ENCODE measurements at places on chromosomes 3 and 15. TPM values are rescaled to one million over a fixed set of nuclear protein-coding genes. Genes with fewer than 3 reads are reported as not detected.

CIDEC gene
- total RNA-seq: not detected

C3orf20 gene
- total RNA-seq: 0.14 TPM

SLITRK3 gene
- total RNA-seq: 0.09 TPM

OIP5 gene
- 0.55 TPM for total RNA-seq

ZCWPW2 gene
- 0.96 TPM for total RNA-seq

TMCO5A gene
- not detected for total RNA-seq

SKOR1 gene
- 0.52 TPM for total RNA-seq

SV2B gene
- total RNA-seq: 0.87 TPM

ZNF660 gene
- total RNA-seq: 5.9 TPM

FGD5 gene
- 84.2 TPM for total RNA-seq

ARRDC4 gene
- 31.6 TPM for total RNA-seq

IGDCC3 gene
- total RNA-seq: not detected

AGTR1 gene
- total RNA-seq: 7.8 TPM

FANCD2OS gene
- not detected for total RNA-seq

RRP9 gene
- 20.6 TPM for total RNA-seq

RBP2 gene
- total RNA-seq: 2.1 TPM

IL17RD gene
- total RNA-seq: 1.1 TPM

FOXL2 gene
- total RNA-seq: not detected

HCN4 gene
- total RNA-seq: 0.06 TPM

KCNAB1 gene
- 3.2 TPM for total RNA-seq

HYAL3 gene
- total RNA-seq: 2.8 TPM

NPHP3 gene
- 33.7 TPM for total RNA-seq

ALG1L2 gene
- total RNA-seq: 1.5 TPM

THRB gene
- 19.7 TPM for total RNA-seq

GOLGA8M gene
- total RNA-seq: 3.0 TPM

POLG gene
- total RNA-seq: 56.6 TPM

CLDN1 gene
- total RNA-seq: 14.6 TPM

MTFMT gene
- 13.7 TPM for total RNA-seq

C3orf85 gene
- not detected for total RNA-seq

MST1 gene
- 23.7 TPM for total RNA-seq

DBR1 gene
- total RNA-seq: 14.8 TPM

DET1 gene
- 5.4 TPM for total RNA-seq

CHRNA7 gene
- total RNA-seq: 0.75 TPM

LAMB2 gene
- total RNA-seq: 489 TPM

EXD1 gene
- total RNA-seq: not detected

CELF6 gene
- 5.4 TPM for total RNA-seq

VGLL3 gene
- total RNA-seq: 61.5 TPM

CEMIP gene
- 17.3 TPM for total RNA-seq

MNS1 gene
- total RNA-seq: 0.58 TPM

SLC15A2 gene
- total RNA-seq: 63.6 TPM

WDR49 gene
- 1.2 TPM for total RNA-seq

CILP gene
- total RNA-seq: 1.1 TPM

MAP6D1 gene
- total RNA-seq: 1.2 TPM

TIMP4 gene
- 6.9 TPM for total RNA-seq
